ENCODE measurements at places on chromosomes 7 and 10.

- DNase-seq = no peak
Measured at GRCh38 chr10:86674912-86675311, 6.6 kb downstream of the LDB3 start.

GRCh38 chr7:45873035-45873354 is at the start of gene CCDC201:
TSS of gene CCDC201 (minus strand) at chr7:45873082. CDS start at chr7:45873007, 75 bp downstream.
- DNase-seq = no peak

GRCh38 chr7:114533131-114533530 is 118.5 kb downstream of the FOXP2 start:
- no peak for DNase-seq

GRCh38 chr7:47787249-47788069 is 160.8 kb downstream of the PKD1L1 start:
- no peak for DNase-seq

GRCh38 chr7:121761399-121761798 is 111.6 kb upstream of the PTPRZ1 start:
- no peak for DNase-seq

GRCh38 chr10:113517165-113517900 is 35.5 kb upstream of the HABP2 start:
- DNase-seq = no peak

DNA sequence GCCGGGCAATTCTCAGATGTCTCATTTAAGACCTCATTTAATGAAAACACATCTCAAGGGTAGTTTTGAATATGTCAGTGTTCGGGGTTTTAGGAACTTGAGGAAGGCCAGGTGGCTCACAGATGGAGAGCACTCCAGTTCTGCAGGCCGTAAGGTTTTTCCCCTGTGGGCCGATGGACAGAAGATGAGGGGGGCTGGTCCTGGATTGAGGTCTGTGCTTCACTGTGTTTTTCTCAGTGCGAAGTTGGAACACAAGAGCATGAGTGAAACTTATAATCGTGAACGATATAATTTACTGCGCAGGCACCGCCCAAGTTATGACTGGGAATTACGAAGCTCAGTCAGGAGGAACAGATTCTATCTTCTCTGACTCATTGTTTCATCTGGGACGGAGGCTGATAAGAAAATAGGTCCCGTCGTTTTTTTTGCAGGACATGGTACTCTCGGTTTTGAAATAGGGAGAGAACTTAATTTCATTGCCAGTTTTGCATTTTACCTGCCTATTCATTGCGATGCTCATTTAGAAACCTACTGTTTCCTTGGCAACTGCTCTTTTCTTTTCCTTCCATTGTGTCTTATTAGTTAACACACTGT is 591.0 kb upstream of the PFKP start:
- DNase-seq = no peak

DNA sequence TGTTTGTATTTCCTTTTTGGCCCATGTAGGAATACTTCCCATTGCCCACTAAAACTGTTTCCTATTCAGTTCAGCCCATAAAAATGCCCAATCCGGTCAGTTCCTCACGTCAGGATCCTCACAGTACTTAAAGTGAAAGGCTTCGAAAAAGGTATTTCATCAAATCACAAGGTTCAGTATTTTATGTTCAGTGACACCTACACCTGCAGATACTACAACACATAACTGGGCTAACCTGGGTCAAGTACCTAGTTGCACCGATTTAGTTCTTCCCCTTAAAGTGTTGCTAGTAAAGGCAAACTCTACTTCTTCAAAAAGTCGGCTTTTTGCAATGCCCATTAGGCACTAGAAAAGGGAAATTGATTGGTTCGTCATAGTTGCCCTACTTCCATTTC is 1.1 kb downstream of the SNX13 start:
- no peak for DNase-seq

GRCh38 chr7:7236041-7236440 is 53.7 kb downstream of the C1GALT1 start:
- no peak for DNase-seq

DNA sequence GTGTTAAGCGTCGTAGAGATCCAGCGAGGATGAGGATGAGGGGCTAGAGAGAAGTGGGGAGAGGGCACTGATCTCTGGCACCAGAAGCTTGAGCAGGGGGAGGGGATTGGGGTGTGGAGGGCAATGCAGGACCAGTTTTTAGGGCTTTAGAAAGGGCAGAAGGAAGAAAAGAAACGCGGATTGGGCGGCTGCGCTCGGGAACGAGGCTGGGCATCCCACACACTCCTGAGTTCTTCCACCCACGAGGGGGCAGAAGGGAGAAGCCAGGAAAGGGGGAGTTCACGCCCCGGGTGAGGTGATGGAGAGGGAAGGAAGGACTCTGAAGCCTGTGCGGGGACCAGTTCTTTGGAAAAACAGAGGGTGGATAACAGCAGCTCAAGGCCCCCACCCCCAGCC is 6.1 kb upstream of the VGF start:
- no peak for DNase-seq

- peak; percentile 13 for DNase-seq
Measured at GRCh38 chr7:50832744-50833143, 50.0 kb upstream of the GRB10 start.

DNA sequence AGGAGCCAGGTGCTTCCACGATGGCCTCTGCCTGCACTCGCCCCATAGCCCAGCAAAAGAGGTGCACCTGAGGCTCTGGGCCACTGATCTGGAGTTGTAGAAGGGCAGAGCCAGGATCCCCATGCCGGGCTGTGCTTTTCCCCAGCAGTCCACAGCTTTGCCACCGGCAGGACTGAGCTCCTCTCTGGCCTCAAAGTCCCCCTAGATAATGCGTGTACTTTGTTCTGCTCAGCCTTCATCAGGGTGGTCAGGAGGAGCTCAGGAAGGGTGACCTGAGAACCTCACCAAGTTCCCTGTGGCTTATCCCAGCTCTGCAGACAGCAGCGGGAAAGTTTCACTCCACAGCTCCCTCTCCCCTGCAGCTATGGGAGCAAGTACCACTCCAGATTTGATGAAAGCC is 27.9 kb upstream of the UNC5B start:
- DNase-seq = no peak

DNA sequence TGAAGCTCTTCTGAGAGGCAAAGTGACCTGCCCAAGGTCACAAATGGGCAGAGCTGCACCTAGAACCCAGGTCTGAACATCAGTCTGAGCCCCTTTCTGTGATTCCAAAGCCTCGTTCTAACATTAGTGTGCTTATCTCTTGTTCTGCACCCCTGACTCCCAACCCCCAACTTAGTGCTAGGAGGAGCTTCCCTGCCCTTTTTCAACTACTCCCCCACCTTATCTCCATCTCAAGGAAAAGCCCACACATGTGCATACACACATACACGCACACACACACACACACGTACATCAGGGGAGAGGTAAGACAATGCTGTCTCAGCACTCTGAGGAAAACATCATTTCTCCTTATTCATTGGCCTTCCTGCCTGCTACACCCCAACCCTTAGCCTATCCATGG is 8.3 kb downstream of the PRRT4 start:
- no peak for DNase-seq

DNA sequence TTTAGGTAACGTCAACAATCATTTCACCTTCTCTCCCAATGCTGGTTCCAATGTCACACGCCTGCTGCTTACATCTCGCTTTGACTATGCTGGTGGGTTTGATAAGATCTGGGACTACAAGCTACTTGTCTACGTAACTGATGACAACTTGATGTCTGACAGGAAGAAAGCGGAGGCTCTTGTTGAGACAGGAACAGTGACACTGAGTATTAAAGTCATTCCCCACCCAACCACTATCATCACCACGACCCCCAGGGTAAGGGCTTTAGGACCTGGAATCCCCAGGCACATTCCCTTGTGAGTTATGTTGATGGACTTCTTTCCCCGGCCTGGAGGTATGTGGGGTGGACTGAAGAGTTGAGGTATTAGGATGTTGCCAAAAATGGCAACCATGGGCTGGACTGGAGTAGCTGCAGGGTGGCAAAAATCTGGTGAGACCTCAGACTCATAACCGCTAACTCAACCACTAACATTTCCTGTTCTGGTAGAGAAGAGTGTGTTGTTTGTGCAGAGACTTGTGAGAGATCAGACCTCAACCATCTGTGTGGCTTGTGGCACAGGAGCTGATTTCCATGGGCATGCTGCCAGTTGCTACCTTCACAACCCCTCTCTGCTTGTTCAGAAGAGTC is 59.2 kb downstream of the CDHR3 start:
- DNase-seq = peak; percentile 51

DNA sequence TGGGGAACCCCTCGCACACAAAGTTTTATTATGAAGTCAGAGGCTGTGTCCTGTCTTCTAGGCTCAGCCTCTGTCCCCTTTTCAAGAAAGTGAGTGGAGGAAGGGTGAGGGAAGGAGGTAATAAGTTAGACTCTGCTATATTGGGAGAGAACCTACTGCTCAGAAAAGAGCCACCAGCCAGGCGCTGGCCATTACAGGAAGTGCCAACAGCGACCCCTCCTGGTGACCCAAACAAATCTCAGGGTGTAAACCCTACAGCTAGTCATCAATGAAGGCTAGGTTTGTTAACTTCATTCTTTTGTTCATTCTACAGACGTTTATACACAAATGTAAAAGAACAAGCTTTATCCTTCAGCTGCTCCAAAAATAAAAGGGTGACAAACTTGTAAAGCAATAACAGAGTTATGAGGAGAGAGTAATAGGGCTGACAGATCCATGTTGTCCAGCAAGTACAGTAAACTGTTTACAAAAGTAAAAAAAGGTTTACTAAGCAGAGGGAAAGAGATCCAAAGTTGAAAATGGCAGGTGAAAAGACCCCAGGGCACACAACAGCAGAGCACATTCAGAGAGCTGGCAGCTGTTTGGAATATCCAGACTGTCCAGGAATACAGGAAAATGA is 82.7 kb downstream of the FAM204A start:
- DNase-seq = no peak
